ENCODE measurements at places on chromosomes 6 and 20. TPM values are rescaled to one million over a fixed set of nuclear protein-coding genes. Genes with fewer than 3 reads are reported as not detected.

The KIF6 gene
- not detected for total RNA-seq

DNA sequence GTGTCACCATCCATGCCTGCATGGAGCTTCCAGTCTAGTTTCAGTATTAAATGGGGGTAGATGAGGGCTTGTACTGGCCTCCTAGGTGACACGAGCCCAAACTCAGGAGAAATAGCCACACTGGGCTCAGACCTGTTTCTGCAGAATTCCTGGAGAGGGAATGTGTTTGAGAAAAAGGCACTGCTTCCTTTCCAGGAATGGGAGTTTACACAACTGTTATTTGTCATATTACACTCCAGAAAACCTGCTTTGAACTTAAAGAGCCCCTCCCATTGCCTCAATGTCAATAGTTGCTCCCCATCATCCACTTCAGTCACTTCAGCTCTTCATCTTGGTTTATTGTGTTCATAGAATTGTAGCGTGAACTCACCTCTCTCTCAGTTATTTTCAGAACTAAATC, 151.5 kb downstream of the CFAP61 start:
- no peak for DNase-seq

DNA sequence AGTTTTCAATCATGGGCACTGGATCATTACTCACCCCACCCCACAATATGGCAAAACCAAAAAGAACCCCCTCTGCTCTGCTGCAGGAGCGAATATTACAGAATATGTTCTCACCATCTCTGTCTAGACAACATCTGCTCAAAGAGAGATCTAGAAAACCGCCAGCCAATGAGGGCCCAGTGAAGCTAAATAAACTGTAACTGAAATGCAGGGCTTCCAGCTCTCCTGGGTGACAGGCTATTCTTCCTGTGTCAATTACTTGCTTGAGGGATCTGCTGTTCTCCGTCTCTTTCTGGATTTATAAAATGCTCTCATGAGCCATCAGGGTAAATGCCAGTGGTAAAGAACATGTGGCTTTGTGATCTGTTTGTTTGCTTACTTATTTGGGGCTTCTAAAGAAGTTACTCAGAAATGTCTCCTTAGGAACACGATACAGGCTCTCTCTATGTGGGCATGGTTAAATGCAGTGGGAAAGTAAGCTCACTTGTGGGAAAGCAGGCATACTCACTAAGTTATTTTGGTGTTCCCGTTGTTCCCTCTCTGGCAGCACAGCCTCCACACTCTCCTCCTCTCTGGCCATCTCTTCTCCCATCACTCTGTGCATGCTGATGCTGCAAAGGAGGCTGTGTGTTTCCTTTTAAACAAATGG, 44.8 kb downstream of the TTI1 start:
- DNase-seq: no peak

DNA sequence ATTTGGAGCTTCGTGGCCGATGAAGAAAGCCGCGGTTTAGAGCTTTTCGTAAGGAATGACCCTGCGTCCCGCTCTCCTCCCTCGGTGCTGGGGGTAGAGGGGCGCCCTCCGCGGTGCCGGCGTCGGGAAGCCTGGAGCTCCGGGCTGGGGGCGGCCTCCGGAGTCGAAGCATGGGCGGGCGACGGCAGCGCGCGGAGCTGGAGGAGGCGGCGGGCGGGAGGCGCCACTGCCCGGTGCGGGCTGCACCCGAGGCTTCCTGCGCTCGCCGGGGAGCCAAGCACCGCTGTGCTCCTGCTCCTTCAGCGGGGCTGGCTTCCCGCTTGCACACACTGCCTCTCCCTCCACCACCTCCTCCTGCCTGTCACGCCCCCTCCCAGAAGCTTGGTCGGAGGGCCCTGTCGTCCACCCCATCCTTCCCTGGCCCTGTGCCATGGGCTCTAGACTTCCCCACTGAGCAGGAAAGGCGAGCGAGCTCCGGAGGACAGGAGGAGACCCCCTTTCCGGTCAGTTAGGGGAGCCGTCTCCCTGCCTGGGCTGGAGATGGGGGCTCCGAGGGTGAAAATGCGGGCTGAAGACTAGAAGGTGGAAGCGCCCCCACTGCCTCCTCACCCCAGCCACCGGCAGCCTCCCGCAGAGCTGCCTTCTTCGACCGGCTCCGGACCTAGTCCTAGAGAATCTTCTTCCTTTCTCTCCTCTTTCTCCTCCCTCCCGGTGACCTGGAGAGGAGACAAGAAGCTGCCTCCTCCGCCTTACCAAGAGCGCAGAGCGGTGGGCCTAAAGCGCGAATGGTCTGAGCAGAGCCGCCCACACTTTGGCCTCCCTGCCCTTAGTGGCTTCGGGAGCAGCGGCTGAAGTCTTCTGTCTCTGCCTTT, 1.8 kb downstream of the CDH4 start:
- DNase-seq: no peak

DNA sequence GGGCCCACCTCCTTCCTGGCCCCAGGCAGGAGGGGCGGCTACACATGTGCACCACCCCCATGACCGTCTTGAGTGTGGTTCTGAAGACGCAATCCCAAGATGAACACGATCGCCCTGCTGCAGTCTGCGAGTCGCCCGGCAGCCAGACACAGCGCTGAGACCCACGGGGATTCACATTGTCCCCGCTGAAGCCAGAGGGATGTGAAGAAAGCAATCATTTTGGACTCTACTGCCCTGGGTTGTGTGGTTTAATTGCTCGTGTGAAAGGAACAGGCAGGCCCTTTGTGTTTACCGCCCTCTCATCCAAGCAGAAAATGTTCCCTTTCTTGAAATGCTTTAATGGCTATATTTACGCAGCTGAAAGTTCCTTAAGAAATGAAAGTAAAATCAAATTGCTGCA, 279.5 kb downstream of the TAF4 start:
- DNase-seq: no peak

GRCh38 chr6:5590187-5590586, 328.9 kb downstream of the FARS2 start:
- DNase-seq: peak; percentile 73

All from cardiac septum (tissue), 1 donor.